Endothelial cell (in vitro differentiated cells): ENCODE measurements at places on chromosomes 2 and 18.

- no peak for DNase-seq
Measured at GRCh38 chr2:231617059-231617926, 24.6 kb downstream of the TEX44 start.

- DNase-seq = no peak
Measured at GRCh38 chr18:34491719-34492118, 218.4 kb upstream of the DTNA start.

- DNase-seq = no peak
Measured at GRCh38 chr18:11322006-11322405, 172.6 kb upstream of the PIEZO2 start.

DNA sequence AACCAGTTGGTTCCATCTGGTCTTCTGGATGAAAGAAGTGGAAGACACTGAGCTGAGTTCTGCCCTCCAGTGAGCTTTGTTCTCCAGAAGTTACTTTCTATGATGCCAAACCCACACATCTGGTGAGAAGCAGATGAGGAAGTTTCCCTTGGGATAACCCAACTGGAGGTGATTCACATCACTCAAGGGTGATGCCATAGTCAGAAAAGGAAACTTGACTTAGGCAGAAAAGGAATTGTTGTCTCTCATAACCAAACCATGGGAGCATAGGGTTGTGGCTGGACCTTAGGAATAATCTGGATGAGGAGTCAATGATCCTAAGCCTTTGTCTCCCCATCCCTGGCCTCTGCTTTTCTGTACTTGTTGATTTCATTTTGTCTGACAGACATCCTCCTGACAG, 43.7 kb downstream of the CDC42EP3 start:
- no peak for DNase-seq

DNA sequence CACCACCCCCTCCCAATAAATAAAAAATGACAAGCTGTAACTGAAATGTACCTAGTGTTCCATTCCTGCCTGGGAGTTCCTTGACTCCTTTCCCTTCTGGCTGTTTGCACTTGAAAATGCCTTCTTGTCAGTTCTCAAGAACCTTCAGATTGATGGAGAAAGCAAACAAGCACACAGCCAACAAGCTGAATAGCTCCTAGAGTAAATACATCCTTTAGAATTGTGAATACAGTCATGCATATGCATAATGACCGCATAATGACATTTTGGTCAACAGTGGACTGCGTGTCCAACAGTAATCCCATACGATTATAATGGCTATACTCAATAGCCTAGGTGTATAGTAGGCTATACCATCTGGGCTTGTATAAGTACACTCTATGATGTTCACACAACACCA, 97.0 kb downstream of the LYPD6 start:
- DNase-seq = no peak

- DNase-seq = no peak
Measured at GRCh38 chr2:236762628-236763027, 193.0 kb downstream of the ACKR3 start.

- no peak for DNase-seq
Measured at GRCh38 chr2:176525086-176525485, 255.8 kb downstream of the MTX2 start.

- DNase-seq = peak; percentile 9
Measured at GRCh38 chr2:45067859-45068570, 58.8 kb upstream of the SIX2 start.

DNA sequence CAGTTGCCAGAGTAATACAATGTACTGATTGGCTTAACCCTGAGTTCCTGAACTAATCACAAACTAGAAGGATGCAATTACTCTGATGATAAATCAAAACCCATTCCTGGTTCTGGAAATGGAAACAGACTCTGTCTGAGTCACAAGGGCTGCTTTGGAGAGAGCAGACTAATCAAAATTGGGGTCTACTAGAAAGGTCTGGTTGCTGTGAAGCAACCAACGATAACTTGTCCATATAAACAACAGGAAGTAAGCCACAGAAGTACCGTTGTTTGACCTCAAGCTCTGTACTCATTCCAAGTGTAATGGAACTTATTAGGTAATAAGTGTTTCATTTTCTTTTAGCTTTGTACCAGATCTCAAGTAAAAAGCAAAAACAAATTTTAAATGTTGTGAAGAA, 49.7 kb downstream of the RASGRP3 start:
- no peak for DNase-seq

GRCh38 chr18:5447442-5447841, 96.4 kb downstream of the EPB41L3 start:
- no peak for DNase-seq

- DNase-seq = no peak
Measured at GRCh38 chr2:152825834-152826233, 107.4 kb downstream of the ARL6IP6 start.

DNA sequence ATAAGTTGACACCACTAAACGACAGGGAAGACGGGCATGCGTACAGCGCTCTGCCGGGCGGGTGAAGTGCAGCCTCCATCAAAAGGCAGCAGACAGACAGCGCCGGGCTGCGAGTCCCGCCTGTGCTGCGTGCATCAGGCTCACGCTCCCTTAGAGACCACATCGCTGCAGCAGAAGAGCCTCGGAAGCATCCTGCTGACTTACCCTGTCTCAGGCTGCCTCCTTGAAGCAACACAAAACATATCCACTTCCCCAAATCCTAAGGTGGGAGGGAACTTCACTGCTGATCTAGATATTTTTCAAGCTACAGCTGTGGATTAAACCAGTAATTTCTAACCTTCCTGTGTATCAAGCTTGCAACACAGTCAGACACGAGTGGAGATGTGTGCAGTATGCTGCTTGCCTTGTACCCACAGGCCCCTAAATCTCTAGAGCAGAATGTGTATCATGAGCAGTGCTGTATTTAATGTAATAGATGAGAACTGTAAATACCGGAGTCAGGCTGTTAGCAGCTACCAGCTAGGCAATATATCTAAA, 6.4 kb downstream of the MYT1L start:
- DNase-seq = no peak

GRCh38 chr18:51107082-51107481, 77.1 kb downstream of the SMAD4 start:
- no peak for DNase-seq

GRCh38 chr18:74110976-74111375, 36.7 kb downstream of the FBXO15 start:
- DNase-seq = no peak

GRCh38 chr2:218014706-218015585, 12.2 kb upstream of the TNS1 start:
- DNase-seq = no peak

GRCh38 chr2:147829106-147829505, 15.7 kb upstream of the ACVR2A start:
- no peak for DNase-seq

- DNase-seq = no peak
Measured at GRCh38 chr2:232459419-232460035, 3.6 kb downstream of the ALPI start.

DNA sequence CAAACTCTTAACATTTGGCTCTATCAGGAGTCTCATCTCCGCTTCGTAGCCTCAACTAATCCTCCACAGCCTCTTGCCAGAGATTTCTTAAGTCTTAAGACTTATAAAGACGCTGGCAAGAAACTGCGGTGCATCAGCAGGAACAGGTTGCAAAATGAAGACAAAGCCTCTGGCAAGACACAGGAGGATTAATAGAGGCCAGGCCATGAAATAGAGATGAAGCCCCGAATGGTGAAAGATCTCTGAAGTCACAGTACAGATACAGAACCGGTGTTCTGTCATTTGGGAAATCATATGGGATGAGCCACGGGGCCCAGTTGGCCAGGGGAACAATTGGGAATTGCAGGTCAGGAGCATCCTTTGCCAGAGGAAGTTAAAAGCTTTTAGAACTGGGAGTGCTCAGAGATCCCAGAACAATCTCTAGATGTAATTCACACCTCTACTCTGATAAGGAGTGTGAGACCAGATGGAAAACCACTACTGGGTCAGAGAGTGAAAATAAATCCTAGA, 190.9 kb upstream of the FOSL2 start:
- DNase-seq = no peak

GRCh38 chr2:16127958-16128357, 187.6 kb downstream of the MYCN start:
- no peak for DNase-seq

DNA sequence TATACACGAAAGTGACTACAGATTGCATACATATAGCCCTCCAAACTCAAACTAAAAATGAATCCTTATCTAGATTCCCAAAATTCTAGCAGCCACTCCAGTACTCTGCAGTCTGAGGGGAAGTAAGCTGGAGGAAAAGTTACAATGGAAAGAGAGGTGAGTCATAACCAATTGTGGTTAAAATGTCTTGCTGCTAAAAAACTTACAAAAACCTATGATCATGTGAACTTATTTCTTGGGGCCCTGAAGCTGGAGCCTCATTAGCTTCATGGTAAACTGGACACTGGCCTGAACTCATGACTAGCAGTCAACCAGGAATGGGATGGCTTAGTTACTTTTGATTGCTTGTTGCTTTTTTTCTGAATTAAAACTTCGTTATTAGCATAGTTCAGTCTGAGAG, 175.9 kb downstream of the SLC4A3 start:
- no peak for DNase-seq

GRCh38 chr18:7237673-7238272, 6.9 kb downstream of the LRRC30 start:
- no peak for DNase-seq

DNA sequence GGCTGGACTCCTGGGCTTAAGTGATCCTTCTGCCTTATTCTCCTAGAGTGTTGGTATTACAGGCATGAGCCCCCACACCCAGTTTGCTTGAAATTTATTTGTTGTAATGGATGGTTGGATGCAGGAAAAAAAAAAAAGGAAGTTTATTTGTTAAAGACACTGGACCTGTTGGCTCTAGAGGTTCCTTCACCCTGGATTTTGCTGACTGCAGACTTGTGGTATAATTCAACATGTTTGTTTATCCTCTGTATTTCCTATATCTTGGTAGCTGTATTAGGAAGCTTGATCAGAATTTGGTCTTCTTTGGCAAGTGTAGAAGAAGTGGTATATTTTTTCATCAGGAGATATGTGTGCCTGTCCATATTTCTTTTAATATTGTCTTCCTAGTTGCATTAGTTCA, 138.7 kb downstream of the LDLRAD4 start:
- DNase-seq = no peak

DNA sequence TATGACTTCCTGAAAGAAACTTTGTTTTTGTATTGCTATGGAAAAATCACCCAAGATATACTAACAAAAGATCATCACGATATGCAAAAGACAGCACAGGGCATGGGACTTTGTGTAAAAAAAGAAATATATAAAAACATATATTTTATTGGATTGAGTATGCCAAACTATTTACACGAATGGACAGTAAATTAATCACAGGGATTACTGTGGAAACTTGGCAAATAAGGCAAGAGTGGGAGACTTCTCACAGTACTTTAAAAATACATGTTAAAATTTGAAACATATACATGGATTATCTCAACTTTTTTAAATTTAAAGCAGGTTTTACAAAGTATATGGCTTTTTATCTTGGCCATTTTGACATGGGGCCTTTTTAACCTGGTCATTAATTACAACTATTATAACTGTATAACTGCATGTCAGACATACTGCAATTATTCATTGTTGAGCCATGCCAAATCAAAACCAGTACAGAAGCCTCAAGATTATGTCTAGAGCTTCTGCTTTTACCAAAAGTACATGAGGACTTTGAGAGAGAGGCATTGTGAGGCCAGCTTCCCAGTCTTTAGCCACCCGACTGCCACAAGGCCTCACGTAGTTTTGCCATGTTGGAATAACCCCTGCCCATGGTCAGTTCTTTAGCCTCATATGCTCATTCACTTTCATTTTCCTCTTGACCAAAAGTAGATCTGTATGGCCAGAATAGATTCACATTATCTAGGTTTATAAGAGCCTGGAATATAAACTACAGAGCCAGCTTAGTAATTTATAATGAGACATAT, 419.8 kb downstream of the SETBP1 start:
- DNase-seq = no peak

GRCh38 chr2:28628987-28629386, 122.6 kb upstream of the PPP1CB start:
- DNase-seq = no peak

GRCh38 chr2:216188559-216188850, 79.4 kb downstream of the XRCC5 start:
- DNase-seq = no peak

DNA sequence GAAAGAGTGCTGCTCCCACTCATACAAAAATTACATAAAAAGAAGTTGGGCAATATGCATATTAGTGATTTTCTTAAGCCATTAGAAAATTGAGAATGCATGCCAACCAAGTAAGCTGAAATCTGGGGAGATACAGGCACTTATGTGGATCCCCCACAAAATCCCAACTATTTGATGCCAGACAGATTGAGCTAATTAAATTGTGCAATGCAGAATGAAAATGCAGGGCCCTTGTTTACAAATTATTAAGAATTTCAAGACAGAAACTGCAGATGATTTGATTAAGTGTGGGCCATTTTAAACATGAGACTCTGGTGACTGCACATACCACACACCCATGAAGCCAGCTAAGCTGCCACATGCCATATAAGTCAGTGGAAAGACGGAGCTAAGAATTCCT, 554.5 kb downstream of the CBLN2 start:
- no peak for DNase-seq

DNA sequence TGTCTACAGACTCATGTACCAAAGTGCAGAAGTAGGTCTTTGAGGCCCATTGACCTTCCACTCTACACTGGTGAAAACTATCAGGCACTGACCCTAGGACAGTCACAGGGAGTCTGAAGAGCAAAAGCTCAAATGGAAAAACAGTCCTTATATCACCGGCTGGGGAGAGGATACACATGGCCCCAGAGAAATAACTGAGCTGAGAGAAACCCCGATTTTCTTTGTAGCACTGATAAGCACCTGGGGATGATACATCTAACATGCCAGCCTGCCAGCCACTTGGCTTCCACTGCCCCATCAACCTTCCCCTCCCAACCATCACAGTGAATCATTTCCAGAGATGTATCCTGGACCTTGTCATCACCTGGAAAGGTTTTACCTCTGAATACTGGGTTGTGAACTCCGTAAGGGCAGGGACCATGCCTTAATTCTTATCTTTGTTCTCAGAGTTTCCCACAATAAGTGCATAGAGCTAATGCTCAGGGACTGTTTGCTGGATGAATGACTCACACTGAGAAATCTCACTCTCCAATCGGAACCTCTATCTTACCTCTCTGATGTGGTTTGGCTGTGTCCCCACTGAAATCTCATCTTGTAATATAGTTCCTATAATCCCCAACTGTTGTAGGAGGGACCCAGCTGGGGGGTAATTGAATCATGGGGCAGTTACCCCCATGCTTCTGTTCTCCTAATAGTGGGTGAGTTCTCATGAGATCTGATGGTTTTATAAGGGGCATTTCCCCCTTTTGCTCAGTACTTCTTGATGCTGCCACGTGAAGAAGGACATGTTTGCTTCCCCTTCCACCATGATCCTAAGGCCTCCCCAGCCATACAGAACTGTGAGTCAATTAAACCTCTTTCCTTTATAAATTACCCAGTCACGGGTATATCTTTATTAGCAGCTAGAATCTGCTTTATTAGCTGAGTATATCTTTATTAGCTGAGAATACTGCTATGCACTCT, 37.1 kb downstream of the EVA1A start:
- DNase-seq = no peak

DNA sequence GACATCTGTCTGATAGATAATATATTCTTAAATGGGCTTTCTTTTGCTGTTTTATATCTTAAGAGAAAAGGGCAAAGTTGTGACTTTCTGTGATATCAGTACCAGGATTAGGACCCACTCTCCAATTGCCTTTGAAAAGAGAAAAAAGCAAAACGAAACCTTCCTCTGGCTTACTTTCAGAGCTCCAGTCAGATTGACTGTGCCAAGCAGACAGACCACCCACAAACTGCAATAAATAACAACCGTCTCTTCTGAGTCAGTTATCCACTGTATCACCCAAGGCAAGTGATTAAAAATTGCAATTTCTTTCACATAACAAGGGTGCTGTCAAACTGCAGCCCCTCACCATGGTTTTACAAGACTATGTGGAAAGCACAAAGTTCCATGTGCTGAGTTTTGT, 230.5 kb upstream of the SETBP1 start:
- no peak for DNase-seq
